Epithelial cell of prostate (primary cell): ENCODE measurements at places on chromosomes 4 and X.

- no peak for DNase-seq
Measured at GRCh38 chrX:43386875-43387274, 269.2 kb upstream of the MAOA start.

- no peak for DNase-seq
Measured at GRCh38 chrX:120365320-120365719, 3.4 kb downstream of the ATP1B4 start.

- DNase-seq = no peak
Measured at GRCh38 chr4:25972366-25972765, 58.3 kb downstream of the SMIM20 start.

DNA sequence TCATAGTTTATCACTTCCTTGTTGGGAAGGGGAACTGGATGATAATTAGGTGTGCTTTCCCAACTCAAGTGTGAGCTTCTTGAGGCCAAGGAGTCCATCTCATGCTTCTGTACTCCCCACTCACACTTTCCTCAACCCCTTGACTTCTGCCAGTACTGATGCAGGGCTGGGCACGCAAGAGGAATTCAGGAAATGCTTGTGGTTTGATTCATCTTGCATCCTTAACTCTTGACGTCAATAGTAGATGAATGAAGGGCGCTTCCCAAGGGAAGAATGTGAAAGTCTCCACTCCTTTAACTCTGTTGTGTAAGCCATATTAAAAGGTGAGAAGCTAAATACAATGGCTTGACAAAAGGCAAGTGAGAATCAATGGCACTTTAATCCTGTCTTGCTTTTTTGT lies 101.8 kb downstream of the AGTR2 start:
- DNase-seq = peak; percentile 94

GRCh38 chrX:41655631-41656030 lies 33.1 kb upstream of the GPR34 start:
- DNase-seq = peak; percentile 14

DNA sequence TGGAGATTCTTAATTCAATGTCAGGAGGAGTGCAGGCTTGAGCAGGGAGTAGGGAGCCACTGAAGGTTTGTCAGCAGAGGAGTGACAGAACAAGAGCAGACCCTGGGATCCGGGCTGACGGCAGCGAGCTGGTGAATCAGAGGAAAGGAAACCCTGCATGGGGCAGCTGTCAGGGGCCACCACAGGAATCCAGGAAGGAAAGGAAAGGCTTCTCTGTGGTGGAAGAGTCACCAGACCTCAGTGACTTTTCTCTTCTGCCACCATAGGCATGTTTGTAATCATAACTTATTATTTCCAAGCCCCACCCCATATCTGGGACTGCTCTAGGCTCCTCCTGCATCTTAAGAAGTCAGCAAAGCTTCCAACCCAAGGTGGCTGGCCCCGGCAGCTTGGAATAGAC lies 150.9 kb downstream of the BCOR start:
- no peak for DNase-seq

DNA sequence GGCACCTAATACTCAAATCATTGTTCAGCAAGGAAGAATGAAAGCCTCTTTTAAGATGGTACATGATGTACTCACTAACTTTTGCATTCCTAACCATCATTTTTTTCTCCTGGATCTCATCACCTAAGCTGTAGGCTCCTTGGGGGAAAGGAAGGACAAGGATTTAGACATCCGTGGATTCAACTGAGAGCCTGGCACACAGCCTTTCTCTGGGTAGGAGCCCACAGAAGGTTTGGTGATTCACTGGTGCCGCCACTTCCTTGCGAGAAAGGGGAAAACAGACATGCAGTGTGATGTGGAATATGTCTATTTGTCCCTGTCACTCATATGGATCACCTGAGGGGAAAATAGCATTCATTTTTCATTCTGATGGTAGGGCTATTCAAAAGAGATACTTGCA lies 147.3 kb downstream of the PCDH7 start:
- no peak for DNase-seq

DNA sequence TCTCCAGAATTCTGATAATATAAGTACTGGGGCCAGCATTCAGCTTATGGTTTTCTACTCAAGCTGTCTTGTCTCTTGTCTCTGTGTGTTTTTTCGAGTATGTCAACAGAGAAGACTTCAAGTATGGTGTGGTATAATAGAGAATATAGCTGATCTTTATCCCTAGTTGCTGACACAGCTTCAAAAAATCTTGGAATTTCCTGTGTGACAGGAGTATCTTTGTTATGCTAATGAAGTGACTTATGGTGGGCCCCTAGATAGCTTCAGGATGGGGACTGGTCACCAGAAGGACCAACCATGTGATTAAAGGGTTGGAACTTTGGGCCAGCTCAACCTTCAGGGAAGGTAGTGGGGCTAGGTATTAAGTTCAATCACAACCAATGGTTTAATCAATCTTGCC lies 2.9 kb downstream of the GPRASP3 start:
- DNase-seq = no peak

- no peak for DNase-seq
Measured at GRCh38 chr4:41696763-41697162, 51.8 kb downstream of the PHOX2B start.

GRCh38 chr4:83905952-83906351 lies 370.0 kb downstream of the GPAT3 start:
- no peak for DNase-seq

GRCh38 chrX:48702032-48702431 lies 5.5 kb downstream of the SUV39H1 start:
- DNase-seq = no peak

GRCh38 chr4:4808086-4808485 lies 51.4 kb upstream of the MSX1 start:
- no peak for DNase-seq

GRCh38 chr4:162684371-162684700 lies 482.4 kb downstream of the NAF1 start:
- DNase-seq = no peak

- no peak for DNase-seq
Measured at GRCh38 chrX:39931529-39932282, 166.1 kb downstream of the BCOR start.

- no peak for DNase-seq
Measured at GRCh38 chr4:125750828-125751466, 436.2 kb downstream of the FAT4 start.

- no peak for DNase-seq
Measured at GRCh38 chrX:42077675-42078074, 154.3 kb upstream of the CASK start.

DNA sequence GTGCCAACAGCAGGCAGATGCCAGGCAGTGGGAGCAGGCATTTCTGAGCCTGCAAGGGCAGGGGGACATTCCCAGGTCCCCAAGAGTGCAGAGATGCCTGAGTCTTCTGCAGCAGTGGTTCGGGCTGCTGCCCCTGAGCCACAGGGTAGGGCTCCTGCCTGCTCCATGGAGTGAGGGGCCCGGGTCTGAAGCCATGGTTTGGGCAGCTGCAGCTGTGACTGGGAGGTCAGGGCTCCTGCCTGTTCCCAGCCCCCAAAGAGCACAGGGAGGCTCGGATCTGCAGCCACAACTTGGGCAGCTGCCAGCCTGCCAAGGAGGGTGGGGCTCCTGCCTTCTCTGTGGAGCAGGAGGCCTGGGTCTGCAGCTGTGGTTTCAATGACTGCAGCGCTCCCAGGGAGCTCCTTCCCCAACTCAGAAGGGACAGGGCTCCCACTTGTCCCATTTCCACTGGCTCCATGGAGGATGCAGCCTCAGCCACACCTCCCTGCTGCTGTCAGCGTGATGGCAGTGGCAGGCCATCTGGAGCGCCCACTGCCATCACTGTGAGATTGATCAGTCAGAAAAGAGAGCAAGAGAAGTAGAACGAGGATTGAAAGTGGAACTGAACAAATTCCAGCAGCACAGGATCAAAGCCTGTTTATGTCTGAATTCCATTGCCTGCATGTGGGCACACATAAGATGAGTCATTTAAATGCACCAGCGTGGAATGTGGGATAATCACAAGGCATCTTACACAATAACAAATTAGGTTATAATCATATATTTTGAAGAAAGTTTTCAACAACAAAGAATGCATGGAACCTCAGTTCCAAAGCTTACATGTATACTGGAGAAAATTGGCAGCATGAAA lies 93.1 kb upstream of the CXorf51A start:
- no peak for DNase-seq

DNA sequence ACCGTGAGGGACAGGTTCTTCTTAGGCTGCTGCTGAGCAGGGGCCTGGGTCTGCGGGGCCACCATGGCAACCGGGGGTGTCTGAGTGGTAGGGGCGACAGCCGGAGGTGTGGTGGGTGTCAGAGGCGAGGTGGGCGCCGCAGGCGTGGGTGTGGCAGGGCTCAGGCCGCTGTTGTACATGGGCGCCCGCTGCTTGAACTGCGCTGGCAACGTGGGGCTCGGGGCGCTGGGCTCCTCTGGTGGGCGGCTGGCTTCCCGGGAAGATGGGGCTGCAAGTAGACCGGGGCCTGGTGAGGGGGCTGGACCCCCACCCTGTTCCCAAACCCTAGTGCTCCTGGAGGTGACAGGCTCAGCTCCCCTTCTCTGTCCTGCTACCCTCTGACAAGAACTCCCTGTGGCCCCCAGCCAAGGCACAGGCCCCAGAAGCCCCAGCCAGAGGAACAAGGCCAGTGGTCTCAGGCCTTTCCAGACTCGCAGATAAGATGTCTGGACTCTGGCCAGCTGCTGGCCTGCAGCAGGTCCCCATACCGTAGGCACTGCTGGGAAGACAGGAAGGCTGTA lies 24.8 kb downstream of the NELFA start:
- no peak for DNase-seq

- no peak for DNase-seq
Measured at GRCh38 chr4:154616731-154617130, 4.3 kb upstream of the FGG start.

DNA sequence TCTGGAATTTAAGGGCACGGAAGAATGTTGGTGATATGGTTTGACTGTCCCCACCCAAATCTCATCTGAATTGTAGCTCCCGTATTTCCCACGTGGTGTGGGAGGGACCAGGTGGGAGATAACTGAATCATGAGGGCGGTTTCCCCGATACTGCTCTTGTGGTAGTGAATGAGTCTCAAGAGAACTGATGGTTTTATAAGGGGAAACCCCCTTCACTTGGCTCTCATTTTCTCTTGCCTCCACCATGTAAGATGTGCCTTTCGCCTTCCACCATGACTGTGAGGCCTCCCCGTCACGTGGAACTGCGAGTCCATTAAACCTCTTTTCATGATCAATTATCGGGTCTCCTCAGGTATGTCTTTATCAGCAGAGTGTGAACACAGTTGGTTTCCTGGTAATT lies 25.6 kb upstream of the DHRSX start:
- DNase-seq = no peak

DNA sequence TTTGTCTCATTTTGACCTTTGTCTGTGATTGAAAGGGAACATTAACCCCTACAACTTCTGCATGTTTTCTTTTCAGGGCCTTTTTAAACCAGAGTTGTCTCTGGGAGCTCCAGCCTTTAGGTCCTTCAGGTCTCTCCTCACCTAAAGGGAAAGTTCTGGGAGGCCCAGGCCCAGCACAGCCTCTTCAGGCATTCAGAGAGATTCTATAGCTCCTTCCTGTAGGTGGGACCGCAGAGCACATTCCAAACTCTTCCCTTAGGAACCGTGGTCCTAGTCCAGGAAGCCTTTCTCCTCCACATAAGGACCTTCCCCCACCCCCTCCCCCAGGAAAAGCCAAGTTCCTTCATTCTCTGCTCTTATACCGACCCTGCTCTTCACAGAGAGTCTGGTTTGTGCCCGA lies 14.9 kb downstream of the NKX6-1 start:
- no peak for DNase-seq

- DNase-seq = no peak
Measured at GRCh38 chrX:110311437-110312230, 6.3 kb downstream of the AMMECR1 start.

- DNase-seq = no peak
Measured at GRCh38 chr4:156252358-156252921, 298.8 kb upstream of the CTSO start.

DNA sequence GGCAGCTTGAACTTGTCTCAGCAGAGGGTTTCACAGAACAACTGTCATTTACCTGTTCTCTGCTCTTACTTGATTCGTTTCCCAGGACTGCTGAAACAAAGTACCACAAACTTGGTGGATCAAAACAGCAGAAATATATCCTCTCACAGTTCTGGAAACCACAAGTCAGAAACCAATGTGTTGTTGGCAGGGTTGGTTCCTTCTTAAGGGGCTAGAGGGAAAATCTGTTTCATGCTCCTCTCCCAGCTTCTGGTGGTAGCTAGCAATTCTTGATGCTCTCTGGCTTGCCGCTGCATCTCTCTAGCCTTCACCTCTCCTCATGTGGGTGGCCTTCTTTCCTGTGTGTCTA lies 4.7 kb downstream of the TLR8 start:
- DNase-seq = no peak

DNA sequence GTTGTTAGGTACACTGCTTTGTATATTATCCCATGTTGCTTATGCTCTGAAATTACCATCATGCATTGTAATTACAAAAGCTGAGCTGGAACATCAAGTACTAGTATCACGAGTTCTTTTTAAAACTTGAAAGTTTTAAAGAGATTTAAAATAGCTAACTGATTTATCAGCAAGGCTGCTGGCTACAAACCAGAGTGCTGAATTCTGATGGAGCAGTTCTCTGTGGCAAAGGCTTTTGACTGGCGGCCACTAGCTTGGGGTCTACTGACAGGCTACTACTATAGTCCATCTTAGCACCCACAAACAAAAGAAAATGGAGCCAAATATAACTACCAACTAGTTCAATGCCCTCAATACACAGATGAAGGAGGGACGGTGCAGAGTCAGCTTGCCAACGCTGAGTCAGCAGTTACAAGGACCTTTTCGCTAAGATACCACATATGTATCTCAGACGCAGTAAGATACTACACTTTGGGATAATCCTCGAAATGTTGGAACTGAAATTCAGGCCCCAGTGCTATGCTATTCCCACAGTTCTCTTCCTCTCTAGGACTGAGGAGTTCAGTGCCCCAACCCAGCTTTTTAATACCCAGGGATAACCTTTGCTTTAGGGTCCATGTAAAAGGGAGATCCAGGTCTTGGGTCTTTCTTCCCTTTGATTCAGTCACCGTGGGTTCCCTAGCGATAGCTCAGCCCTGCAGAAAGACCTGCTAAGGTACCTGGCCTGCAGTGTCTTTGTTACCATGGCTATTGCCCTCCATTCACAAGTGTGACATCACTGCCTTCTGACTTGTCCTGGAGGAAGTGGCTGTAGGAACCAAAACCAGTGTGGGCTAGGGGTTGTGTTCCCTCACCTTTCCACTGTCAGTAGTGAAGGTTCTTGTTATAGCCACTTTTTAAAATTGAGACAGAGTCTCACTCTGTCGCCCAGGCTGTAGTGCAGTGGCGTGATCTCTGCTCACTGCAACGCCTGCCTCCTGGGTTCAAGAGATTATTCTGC lies 22.8 kb downstream of the MFAP3L start:
- DNase-seq = no peak

- no peak for DNase-seq
Measured at GRCh38 chr4:185598846-185599552, 63.7 kb upstream of the PDLIM3 start.

DNA sequence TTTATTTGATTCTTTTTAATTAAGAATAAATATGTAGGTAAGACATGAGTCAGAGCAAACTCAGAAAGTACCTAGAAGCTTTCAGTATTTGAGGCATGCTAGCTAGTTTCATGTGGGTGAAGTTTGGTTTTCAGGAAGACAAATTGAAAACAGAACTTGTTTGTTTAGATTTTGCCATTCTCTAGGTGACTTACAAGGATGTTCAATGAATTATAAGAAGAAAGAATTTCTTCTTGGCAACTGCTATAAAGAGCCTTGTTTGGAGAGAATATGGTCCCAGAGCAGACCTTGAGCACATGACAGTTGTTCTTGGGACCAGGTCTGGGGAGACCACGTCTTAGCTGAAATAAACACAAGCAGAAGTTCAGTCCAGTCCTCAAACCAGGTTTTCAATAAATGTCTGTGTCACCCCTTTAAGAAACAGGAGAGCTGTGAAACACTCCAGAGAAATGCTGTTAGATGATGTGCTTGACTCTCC lies 38.0 kb upstream of the IL21 start:
- DNase-seq = no peak
